ENCODE measurements at places on chromosomes 7 and 10. TPM values are rescaled to one million over a fixed set of nuclear protein-coding genes. Genes with fewer than 3 reads are reported as not detected.

DNA sequence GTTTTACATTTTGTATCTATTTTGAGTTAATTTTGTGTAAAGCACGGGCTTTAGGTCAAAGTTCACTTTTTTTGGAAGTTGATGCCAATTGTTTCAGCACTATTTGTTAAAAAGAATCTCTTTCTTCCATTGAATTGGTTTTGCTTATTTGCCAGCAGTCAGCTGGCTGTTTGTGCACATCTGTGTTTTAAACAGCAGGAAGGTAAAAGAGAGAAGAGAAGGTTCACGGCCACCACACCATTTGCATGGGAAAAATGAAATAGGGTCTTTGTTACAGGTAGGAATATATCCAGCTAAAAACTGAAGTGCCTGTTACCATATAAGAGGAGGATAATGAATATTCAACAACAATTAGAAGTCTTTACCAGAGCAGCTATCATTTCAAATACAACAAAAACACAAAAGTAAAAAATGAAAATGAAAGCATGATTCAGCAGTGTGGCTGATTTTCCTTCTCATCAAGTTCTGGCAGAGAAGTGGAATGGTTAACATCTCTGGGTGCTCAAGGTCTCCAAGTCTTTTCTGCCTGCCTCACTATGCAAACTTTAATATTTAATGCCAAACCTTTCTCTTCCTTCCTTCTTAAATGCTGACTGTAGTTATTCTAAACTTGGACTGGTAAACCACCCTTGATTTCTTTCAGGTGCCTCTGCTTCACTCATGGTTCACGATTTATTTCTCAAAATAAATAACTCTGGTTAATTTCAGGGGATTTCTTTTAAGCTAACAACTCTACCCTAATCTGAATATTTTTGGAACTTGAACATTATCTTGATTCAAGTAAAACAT is 841.5 kb downstream of the GRM8 start:
- DNase-seq = no peak

DNA sequence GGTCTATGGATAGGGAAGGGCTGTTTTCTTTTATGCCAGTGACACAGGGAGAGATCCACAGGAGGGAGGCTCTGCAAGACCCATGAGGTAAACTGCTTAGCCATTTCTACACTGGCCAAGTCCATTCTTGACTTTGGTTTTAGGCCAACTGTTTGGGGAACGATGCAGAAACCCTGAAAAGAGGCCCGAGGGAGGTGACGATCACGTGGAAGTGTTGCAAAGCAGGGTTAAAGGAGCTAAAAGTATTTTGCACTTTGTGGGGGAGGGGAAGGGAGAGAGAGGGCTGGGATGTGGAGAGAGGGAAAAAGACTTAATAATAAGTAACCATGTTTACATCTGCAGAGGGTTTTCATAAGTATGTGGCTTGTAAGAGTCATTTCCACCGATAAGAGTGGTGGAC is 239.7 kb downstream of the EMX2 start:
- no peak for DNase-seq

- no peak for DNase-seq
Observed at GRCh38 chr7:29864656-29865055, 58.3 kb downstream of the WIPF3 start.

BEND7 gene
- polyA plus RNA-seq = 16.7 TPM

GRCh38 chr10:69262292-69262751 is 16.0 kb upstream of the HK1 start:
- peak; percentile 42 for DNase-seq

All from kidney (tissue), 22 donors.